ENCODE measurements at places on chromosomes 5 and 9.
A peak's percentile ranks its signal among the peaks of the same experiment; 100 is the strongest.

DNA sequence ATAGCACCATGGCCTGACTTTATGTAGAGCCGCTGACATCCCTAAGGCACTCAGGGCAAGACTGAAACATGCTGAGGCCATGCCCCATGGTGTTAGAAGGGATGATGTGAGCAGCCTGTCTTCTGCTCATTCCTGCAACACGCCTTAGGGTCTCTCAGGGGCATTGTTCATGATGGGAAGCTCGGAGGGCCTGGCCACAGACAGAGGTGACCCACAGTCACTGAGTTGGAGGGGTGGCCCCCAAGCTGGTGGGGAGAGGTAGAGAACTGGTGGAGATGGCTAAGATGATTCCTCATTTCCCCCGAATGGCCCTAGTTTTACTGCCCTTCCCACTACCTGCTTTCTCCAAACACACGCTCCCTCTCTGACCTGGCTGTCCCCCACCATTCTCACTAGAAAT is 135.2 kb downstream of the BARX1 start:
- no peak for DNase-seq

- no peak for DNase-seq
These were observed 72.3 kb downstream of the SLCO4C1 start for GRCh38 chr5:102223542-102224477.

DNA sequence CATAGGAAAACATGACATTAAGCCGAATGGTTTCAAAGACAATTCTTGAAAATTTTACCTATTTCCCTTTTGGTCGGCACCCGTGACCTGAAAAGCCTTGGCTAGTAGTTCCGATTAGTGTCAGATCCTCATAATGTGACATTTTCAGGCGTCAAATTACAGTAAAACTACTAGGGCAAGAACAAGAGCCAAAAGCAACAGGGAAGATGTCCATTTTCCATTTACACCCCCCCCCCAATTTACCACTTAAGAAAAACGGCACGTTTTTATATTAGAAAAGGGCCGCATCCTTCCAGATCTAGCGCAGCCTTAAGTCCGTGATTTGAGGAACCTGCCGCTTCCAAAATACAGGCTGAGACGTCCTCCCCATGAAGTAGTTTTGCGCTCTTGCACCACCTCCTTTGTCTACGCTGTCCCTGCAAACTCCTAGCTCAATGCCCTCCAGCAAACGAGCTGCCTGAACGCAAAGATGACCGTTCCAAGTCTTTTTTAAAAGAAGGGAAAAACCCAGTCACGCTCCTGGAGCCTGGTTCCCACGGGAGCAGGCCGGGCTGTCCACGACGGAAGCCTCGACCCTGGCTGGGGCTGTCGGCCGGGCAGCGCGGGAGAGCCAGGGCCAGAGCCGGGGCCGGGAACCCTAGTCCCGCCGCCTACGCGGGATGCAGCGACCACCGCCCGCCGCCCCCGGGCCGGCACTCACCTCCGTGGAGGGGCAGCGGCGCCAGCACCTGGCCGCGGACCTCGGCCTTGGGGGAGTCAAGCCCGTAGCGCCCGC is 616 bp downstream of the RNF130 start:
- DNase-seq: no peak

- no peak for DNase-seq
These were observed 777 bp downstream of the GPSM1 start for GRCh38 chr9:136328011-136328621.

- no peak for DNase-seq
These were observed 10.0 kb upstream of the CAMK4 start for GRCh38 chr5:111214052-111214742.

DNA sequence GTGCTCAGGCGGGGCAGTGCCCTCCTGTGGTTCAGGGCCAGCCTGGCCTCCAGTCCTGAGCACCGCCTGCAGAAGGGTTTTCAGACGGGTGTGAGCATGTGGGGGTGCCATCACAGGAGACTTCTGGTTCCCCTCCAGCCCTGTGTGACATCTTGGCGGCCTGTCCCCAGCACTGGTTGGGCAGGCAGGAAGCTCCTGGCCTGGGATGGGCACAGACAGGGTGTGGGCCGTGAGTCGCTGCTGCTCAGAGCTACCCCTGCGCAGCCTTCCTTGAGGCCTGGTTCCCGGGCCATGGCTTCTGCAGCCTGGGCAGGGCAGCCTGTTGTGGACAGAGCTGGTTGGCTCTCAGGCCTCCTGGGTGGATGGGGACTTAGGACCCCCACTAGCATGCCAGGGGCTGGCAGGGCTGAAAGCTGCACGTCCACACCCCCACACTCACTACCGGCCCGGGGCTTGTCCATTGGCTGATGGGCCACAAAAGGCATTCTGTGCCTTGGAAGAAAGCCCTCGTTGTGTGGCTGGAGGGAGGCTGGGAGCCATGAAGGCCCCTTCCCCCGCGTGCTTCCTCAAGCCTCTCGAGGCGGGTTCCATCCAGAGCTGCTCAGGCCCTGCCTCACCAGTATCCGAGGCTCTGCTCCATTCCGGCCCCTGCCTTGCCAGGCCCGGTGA is 58.7 kb downstream of the RXRA start:
- no peak for DNase-seq

DNA sequence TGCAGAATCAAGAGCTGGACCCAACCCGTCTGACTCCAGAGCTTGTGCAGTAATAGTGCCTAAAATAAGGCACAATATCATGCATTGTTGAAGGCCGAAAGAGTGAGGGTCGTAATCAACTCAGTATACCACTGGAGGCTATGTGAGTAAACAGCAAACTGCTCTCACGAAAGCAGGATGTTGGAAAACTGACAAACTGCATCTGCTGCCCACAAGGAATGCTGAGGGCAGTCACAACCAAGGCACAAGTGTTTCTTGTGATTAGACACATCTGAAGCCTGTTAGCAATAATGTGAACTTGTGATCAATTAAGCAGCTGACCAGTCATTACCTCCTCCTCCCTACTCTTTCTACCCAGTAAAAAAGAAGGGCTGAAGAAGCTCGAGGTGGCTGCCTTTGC is 48.8 kb downstream of the TRPM3 start:
- DNase-seq: no peak

DNA sequence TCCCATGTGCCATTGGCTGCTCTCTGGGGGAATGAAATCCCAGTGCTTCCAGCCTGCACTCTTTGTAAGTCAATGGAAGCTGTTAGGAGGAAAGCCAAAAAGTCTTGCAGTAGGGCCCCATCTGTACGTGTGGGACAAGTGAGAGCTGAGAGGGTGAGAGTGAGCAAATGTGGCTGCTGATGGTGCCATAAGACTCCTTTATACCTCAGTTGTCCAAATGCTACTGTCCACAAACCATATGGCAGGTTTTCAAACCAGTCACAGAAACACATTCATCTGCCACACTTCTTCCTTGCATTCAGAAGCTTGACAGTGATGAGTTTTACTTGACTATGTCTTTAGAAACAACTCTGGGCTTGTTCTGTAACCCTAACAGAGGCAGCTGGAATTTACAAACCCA is 543.8 kb downstream of the CSNK1G3 start:
- DNase-seq: no peak

GRCh38 chr5:40429258-40430100 is 250.2 kb upstream of the PTGER4 start:
- DNase-seq: peak; percentile 19

GRCh38 chr5:64299805-64300204 is 134.2 kb downstream of the RNF180 start:
- no peak for DNase-seq

DNA sequence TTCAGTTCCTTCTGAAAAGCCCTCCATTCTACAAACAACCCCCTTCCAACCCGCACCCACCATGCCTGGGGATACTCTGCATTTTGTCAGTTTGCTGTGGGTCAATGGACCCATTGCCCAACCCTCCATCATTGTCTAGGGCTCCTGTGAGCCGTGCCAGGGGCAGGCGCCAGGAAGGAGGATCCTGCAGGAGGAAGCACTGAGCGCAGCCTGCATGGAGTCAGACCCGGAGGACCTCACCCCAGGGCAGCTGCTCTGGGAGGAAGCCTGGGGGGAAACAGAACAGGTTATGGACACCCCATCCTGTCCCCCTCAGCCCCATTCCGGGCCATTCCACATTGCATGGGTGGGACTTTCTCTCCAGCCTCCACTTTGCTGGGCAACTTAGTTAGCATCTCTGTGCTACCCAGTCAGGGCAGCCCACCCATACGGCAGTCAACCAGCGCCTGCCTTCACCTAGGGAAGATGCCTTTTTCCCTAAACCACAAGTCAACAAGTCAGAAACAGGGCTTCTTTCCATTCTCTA is 48.6 kb upstream of the VDAC1 start:
- no peak for DNase-seq

DNA sequence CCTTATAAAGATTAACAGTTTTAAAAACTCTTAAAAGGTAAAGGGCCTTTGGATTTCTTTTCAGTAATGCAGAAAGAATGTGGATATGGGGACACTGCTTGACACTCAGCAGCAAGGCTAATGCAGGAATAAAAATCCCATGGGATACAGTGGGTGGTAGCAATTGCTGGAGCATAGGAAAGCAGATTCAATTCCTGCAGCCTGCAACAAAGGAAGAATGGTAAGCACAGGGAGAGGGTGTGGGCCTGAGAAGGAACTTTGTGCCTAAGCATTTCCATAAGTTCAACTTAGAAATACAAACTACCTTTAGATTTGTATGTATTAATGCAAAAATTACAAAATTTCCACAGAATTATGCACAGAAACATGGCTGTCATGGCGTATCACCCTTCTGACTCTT is 65.8 kb upstream of the CDK5RAP2 start:
- no peak for DNase-seq

- DNase-seq: no peak
These were observed 175.6 kb downstream of the MEF2C start for GRCh38 chr5:88707216-88707965.

- DNase-seq: no peak
These were observed 202.7 kb downstream of the CD180 start for GRCh38 chr5:66993882-66994281.

DNA sequence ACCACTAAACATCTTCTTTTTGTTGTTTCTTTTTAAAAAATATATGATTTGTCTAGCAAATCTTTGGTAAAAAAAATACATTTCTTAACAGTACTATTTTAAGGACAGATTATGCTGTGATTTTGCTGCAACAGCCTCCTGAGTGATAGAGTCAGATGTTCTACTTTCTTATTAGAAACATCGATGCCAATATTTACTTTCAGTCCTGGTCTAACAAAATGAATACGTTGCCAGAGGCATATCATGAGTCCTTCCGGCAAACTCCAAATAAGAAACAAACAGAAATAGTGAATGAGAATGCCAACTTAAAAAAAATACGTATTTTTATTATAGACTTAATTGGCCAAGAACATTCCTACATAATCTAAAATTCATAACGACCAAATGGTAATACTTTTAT is 371.5 kb downstream of the ADGRV1 start:
- DNase-seq: no peak

DNA sequence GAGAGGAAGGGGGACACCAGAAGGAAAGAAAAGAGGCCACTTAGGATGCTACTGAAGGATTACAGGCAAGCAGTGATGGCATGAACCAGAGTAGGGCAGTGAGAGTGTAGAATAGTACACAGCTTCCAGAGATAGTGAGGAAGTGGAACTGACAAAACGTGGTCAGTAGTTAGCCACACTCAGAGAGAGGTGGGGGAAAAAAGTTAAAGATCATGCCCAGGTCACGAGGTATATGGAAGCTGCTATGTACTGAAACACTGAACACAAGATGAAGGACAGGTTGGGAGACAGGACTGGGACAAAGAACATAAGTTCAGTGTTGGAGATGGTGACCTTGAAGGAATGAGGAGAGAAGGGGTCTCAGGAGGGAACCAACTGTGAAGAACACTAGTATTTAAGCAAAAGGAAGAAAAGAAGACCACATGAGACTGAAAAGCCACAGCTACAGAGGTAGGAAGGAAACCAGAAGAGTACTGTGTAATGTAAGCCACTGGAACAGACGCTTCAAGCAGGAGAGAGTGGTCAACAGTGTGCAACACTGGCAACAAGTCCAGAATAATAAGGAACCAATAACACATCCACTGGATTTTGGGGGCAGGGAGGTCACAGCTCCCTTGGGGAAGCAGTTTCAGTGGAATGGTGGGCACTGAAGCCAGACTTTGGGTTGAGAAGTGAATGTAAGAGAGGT is 45.5 kb downstream of the ELL2 start:
- DNase-seq: no peak

- no peak for DNase-seq
These were observed 6.6 kb upstream of the PRKACG start for GRCh38 chr9:69020301-69021145.

DNA sequence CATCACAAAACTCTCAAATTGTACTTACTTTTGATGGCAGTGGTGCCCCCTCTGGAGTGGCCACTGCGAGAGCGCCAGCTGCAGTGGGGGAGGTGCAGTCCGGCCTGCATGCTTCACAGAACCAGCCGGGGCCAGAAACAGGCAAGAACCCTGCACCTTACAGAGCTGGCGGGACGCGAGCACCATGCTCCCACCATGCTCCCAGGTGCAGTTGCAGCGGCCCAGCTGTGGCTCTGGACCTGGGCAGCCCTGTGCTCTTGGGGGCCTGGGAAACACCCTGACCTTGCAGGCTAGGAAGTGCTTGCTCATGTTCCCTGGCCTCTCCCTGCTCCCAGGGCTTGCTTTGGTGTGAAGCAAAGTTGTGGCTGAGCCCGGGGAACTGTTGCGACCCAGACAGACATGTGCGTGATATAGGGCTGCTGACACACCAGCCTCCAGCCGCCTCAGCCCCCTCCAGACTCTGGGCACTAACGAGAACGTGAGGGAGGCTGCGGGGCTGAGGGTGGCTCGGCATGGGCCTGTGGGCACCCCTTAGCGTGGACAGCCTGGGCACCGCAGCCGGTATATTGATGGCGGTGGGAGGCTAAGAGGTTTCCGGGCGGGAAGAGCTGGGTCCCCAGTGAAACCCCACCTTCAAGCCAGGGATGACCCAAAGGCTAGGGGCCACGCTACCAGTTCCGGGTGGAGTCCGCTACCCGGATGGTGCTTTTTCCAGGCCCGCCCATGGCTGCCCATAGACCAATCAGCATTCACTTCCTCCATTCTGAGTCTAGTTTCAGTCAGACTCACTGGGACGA is 1809.9 kb upstream of the ACO1 start:
- no peak for DNase-seq

DNA sequence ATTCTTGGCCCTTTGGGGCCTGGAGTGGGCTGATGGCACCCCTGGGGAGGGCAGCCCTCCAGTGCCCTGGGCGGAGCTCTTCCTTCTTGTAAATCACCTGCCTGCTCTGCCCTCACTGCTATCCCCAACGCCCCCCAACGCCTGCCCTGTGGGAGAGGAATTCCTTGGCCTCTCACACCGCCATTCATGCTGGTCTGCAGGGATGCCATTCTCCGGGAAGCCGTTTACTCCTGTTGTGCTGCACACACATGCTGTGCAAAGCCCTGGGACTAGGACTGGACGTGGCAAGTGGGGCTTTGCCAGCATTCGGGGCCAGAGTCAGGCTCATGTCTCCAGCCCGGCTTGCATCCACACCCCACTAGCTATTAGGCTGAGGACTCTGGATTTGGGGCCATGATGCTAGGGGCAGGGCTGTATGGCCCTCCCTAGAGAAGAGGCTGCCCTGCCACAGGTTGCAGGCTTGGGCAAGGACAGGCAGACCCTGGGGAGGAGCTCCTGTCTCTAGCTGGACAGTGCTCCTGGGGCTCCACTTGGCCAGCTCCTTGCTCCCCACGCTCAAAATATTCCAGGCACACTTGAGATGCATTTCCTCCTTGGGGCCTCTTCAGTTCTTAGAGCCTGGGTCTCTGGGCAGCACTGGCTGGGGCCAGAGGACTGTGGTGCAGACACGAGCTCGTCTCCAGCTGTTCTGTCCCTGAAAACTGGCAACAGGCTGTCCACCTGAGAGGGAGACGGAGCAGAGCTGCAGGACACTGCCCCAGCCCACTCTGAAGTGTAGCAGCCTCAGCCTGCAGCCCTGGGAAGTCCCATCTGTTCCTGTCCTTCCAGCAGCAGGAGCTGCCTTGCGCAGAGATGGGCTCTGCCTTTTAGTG is 226.9 kb downstream of the CACNA1B start:
- DNase-seq: no peak

- DNase-seq: no peak
These were observed 23.8 kb downstream of the LVRN start for GRCh38 chr5:115985802-115986757.

All from CD4-positive, alpha-beta T cell treated with Interferon gamma for 1 hour (primary cell).